ENCODE measurements at places on chromosomes 6 and 20. TPM values are rescaled to one million over a fixed set of nuclear protein-coding genes. Genes with fewer than 3 reads are reported as not detected.

GRCh38 chr6:52209770-52210169 is 23.6 kb downstream of the IL17A start:
- no peak for DNase-seq

DNA sequence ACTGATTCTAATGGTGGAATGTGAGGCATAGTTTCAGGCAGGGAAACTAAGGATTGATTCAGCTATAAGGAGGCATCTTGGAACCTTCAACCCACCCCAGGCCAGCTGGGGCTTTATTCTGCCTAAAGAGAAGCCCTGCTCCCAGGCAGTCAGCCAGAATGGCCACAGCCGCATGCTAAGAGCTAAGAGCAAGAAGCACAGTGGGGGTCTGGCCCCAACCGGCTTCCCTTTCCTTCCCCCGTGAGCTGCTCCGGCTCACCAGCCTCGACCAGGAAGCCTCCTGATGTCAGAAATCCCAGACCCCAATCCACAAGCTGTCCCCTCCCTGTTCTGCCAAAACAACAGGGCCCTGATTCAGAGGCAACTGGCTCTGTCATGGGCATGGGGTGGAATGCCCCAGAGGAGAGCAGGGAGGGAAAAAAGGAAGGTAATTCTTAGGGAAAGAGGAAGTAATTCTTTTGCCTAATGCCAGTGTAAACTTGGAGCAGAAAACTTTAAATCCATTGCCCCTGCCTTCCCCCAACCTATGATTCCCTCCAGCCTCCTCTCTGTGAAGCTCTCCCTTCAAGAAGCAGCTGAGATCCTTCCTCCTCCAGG is 6.9 kb downstream of the GRM4 start:
- no peak for DNase-seq

GRCh38 chr20:12594410-12595088 is 414.2 kb upstream of the SPTLC3 start:
- no peak for DNase-seq

- no peak for DNase-seq
Observed at GRCh38 chr6:144335311-144335861, 50.3 kb downstream of the UTRN start.

GRCh38 chr20:22341508-22341907 is 242.9 kb downstream of the FOXA2 start:
- no peak for DNase-seq

- no peak for DNase-seq
Observed at GRCh38 chr6:13299403-13299821, 28.9 kb downstream of the TBC1D7 start.

GRCh38 chr6:9977411-9977810 is 437.5 kb downstream of the TFAP2A start:
- no peak for DNase-seq

The MATN4 gene
- total RNA-seq, result 1.4 TPM

The GPR6 gene
- total RNA-seq, result not detected

The SCRT2 gene
- not detected for total RNA-seq

The FNDC1 gene
- 0.12 TPM for total RNA-seq

The ERGIC3 gene
- total RNA-seq, result 150 TPM

The RGS17 gene
- total RNA-seq, result not detected

The TUBB2B gene
- total RNA-seq, result not detected

The GSTA3 gene
- not detected for total RNA-seq

The AIF1 gene
- total RNA-seq, result 117 TPM

The EDN1 gene
- total RNA-seq, result 0.30 TPM

The PERP gene
- 2.2 TPM for total RNA-seq

Data from activated naive CD4-positive, alpha-beta T cell treated with anti-CD3 and anti-CD28 coated beads, Interleukin-2, amount 50 U/mL, for 72 hours (primary cell).